ENCODE measurements at places on chromosomes 5 and 9.

GRCh38 chr5:101424530-101425175 lies 521.6 kb upstream of the ST8SIA4 start:
- peak; percentile 47 for DNase-seq

DNA sequence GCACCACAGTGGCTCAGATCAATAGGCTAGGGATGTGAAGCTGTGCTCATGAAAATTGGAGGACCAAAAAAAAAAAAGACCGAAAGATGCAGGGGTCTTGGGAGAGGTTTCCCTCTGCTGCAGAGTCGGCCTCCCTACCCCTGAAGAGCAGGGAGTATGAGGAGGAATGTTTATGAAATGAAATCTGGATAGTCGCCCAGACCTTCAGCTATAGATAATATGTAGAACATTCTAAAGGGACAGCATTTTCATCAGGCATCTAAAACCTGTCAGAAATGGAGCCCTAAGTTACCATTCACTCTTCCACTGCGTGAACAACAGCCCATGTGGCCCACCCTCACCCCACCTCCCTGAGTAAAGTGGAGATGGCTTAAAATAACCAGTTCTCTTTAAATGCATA lies 122.9 kb downstream of the TMEM174 start:
- peak; percentile 58 for DNase-seq

DNA sequence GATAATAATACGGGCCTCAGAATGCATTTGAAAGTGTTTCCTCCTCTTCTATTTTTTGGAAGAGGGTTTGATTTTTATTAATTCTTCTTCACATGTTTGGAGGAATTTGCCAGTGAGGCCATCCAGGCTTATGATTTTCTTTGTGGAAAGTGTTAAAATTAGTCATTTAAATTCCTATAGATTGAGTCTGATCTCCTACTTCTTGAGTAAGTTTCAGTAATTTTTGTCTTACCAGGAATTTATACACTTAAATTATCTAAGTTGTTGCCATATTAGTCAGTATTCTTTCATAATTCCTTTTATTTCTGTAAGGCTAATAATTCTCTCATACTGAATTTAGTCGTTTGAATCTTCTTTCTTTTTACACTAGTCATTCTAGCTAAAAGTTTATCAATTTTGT lies 25.2 kb upstream of the HAPLN1 start:
- no peak for DNase-seq

DNA sequence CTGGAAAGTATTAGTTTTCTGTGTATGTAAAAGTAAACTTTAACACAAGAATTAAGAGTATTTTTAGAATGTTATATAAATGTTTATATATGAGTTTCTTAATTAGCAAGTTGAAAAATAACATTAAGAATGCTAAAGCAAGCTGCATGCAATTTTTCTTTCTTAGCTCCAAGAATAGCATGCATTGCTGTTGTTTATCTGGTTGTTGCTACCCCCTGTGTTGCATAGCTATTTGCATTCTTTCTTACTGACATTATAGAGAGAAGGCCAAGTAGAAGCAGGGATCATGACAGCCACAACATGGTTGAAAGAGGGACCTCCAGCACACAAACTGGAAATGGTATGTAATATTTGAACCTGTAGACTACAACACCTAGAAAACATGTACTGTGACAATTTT lies 94.8 kb downstream of the ERCC6L2 start:
- DNase-seq, result no peak

DNA sequence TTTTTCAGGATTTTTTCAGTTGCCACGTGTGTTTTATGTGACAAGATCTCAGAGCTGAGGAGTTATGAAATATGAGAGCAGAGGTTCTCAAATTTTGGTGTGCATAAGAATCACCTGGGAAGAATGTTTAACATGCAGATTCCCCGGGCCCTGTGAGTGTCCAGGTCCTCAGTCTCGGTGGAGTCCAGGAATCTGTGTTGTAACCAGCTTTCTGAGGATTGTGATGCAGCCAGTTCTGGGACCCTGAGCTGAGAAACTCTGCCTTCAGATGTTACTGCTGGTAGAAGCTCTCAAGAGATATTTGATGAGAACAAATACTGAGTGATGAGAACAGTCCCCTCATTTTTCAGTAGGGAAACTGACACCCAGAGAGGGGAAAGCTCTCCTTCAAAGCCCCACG lies 102.8 kb upstream of the SAP30L start:
- no peak for DNase-seq

- peak; percentile 83 for DNase-seq
These were observed 356.1 kb downstream of the SPOCK1 start for GRCh38 chr5:137142764-137143605.

DNA sequence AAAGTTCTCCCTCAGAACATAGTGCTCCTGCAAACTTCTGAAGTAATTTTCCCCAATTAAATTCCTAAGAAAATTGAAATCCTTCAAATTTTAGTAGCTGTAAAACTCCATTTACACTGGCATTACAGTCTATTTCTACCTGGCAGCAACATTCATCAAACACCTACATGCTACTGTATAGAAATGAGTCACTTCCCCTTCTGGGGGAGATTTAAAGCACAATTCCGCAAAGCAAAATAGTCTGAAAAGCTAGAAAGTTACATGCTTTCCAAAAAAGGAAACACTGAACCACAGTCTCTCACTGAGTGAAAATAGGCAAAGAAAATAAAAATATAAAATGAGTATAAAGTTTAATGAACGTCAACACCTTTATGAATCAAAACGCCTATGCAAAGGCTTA lies 43.3 kb downstream of the MCTP1 start:
- no peak for DNase-seq

- DNase-seq, result peak; percentile 90
These were observed 56.7 kb upstream of the RPS23 start for GRCh38 chr5:82334856-82335255.

DNA sequence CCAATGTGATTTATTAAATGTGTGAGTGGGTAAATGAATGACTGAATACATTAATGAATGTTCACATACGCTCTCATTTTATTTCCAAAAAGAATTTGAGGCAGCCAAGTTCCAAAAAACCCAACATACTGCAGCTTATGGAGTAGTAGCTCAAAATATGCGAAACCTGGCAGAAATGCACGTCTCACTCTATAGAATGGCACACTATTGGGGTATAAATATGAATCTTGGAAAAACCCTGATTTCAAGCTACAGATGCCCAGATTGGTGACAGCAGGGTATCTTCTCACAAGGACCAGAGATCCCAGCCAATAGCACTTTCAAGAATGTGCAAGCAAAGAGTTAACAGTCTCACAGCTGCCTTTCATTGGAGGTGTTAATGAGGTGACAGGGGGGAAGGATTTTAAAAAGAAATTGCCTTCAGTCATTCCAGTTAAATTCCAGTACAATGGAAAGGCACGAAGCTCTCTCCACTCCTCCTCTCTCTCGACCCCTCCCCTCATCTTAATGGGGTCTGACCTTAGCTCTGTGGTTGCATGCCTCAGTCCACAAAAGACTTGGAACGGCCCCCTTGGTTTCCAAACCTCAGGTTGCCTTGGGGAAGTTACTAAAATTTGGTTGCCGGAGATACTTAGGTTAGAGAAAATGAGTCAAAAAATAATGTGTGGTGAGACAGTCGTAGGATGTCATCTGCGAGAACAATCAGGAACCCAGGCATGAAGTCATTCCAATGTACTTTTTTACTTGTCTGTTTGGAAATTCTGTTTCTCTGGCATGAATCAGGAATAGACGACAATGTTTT lies 307.4 kb downstream of the NFIB start:
- DNase-seq, result no peak

DNA sequence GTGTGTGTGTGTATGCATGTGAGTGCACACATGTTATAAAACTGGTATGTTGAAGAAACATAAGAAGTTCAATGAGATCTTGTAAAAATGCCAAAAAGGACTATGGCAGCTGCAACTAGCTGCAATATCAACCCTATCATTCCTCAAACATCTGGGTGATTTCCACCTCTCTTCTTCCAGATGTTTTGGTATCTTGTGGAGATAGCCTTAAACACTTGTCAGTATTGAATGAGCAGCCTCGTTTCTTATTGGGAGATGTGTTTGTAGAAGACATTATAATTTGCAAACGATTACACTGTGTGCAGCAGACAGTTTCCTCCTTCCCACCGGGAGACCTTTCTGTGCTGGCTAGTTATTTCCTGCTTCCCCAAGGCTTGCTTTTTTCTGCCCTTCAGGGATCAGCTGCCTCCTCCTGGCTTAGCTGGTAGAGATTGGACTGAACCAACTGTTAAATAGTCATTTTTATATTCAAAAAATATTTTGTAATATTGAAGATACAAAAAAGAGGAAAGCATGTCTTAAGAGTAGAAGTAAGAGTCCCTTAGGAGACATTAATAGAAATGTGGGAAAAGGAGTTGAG lies 168.4 kb upstream of the MPDZ start:
- peak; percentile 27 for DNase-seq

GRCh38 chr5:32130865-32131264 lies 43.3 kb downstream of the GOLPH3 start:
- DNase-seq, result no peak

DNA sequence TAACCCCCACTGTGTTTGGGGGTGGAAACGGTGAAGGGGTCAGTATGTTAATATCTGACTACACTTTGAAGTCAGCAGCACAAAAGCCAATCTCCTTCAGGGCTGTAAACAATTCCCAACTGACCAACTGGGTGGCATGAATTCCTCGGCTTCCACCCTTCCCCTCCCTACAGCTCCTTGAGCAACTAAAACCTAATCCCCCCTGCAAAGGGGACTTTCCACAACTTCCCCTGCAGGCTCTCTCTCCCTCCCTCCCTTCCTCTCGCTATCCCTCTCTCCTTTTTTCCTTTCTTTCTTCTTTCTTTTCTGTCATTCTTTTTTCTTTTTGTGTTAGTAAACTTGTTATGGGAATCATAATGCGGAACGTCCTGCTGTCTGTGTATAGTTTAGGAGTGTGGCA lies 65.1 kb upstream of the PTCH1 start:
- no peak for DNase-seq

DNA sequence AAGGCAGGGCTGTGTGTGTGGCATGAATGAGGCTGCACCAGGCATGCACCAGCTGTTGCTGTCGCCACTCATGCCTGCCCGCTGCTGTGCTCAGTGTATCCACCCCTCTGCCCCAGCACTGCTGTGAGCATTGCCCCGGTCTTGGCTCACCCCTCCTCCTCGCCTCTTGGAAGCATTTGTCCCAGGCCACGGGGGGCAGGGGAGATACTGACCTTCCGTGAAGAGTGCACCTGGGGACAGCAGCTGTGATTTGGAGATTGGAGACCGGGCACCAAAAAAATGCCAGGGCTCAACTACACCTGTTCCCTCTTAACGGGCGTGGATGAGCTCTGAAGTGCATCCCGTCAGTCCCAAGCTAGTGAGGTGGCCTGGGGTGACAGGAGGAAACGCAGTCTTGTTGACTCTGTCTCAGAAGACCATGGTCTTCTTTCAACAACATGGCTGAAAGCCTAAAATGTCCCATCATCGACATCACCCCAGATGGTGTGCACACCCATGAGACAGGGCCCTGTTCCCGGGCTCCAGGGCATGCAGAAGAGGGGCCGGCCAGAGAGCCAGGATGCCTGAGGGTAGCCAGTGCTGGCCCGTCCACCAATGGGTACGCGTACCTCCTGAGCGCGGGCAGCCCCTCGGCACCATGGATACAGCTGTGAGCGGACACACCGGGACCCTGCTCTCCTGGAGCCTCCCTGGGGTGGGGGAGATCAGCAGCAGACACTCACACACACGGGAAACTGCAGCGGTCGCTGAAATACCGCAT lies 115.8 kb downstream of the COL5A1 start:
- no peak for DNase-seq

DNA sequence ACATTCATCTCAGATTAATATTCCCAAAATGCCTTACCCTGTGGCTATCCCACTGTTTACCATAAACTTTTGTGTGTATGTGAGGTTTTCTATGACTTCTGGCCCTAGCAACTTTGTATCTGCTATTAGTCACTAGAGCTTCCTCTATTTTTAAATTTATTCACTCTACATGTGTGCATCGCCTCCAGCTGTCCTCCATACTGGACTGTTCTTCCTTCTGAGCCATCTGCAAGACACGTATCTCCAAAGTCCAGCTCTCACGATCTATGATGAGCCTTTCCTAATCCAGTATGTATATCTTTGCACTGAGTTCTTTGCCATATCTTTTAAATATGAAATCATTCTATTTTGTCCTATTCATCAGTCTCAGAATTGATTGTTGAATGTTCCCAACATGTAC lies 1.7 kb upstream of the GNG10 start:
- DNase-seq, result no peak

DNA sequence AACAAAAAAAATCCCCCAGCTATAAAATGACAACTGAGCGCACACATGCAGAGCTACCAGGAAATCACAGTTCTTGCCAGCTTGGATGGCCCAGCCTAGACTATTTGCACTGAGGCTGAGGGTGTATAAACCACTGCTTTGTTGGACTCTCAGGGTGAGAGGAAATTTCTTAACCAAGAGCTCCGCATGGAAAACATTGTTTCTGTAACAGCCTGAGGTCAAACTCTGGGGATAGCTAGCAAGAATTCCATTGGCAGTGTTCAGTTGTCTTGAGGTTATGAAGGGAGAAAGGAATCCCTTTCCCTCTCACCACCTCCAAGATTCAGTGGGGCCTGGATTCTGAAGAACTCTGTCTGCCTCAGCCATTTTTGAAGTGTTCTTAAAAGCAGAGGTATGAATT lies 360.0 kb downstream of the OSTF1 start:
- no peak for DNase-seq

DNA sequence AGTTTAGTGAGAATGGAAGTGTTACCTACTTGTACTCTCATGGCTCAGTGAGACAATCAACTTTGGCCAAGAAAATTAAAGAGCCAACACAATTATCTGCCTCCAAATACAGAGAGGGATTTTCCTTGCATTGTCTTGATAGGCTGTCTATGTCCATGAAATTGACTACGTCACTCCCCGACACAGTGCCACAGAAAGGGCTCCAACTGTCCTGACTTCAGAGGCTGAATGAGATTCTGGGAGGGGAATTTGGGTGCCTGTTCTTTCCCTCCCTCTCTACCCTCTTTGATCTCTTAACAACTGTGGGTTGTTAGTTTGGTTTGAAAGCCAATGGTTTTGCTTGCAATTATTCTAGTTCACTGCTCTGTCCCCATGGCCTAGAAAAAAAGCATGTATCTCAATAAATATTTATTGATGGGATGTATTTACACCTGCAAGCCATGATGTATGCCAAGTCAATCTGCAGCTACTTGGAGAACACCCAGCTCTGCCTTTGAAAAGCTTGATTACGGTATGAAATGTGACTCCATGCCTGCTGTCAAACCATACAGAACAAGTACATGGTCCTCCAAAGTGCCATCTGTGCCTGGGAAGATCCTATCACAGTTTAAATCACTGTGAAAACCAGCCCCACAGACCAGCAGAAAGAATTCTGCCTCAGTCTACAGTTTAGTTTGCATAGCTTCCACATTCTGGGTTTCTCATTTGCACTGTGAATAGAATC lies 37.3 kb downstream of the CAPSL start:
- DNase-seq, result no peak

All from fibroblast of pulmonary artery (primary cell).